HAP-1 (cell line): ENCODE measurements at places on chromosomes 16 and 17.

DNA sequence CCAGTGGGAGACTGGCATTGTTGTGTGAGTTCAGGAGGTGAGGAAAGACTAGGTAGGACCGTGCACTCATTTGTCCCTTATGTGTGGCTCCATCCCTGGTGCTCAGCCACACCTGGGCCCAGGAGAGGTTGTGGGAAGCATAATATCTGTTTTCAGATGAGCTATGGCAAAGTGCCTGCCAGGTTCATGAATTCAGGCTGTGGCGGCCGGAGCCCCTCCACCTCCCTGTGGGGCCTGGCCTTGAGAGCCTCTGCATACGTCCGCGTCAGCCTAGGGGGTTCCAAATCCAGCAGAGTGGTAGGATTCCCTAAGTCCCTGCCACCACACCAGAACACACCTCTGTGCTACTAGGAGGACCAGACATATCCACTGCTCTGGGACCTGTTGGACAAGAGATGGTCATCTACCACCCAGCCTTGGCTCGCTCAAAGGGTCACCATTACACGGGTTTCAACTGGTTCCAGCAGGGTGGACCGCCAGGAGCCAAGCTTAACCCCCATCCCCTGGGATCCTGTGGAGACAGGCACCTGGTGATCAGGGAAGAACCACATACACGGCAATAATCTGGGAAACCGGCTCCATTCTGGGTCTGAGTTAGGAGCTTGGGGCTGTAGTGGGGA, 2.0 kb downstream of the B3GNT9 start:
- no peak for DNase-seq

GRCh38 chr16:3328643-3329042, 23.3 kb downstream of the ZNF75A start:
- DNase-seq, result no peak

- DNase-seq, result no peak
These were observed 121.9 kb downstream of the DNAH3 start for GRCh38 chr16:21028728-21029127.

DNA sequence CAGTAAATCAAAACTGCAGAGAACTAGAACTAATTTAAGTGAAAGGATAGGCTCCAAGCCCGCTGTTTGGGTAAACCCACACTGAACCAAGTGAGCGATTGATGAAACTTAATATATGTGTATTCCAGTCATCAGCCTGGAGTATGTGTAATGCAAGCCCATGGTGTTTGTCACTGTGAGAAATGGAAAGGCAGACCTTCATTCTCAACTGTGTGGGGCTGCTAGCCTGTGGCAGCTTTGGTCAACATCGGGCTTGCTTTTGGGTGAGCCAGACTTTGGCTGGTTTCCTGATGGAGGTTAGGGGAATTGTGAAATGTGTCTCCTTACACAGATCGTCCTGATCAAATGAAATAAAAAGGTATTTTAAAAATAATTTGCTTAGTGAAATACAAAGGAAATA, 279.9 kb downstream of the IRX3 start:
- DNase-seq, result no peak

- no peak for DNase-seq
These were observed 45.4 kb upstream of the ARL4D start for GRCh38 chr17:43353393-43353792.

- DNase-seq, result no peak
These were observed 76.7 kb downstream of the HLF start for GRCh38 chr17:55341432-55341831.

DNA sequence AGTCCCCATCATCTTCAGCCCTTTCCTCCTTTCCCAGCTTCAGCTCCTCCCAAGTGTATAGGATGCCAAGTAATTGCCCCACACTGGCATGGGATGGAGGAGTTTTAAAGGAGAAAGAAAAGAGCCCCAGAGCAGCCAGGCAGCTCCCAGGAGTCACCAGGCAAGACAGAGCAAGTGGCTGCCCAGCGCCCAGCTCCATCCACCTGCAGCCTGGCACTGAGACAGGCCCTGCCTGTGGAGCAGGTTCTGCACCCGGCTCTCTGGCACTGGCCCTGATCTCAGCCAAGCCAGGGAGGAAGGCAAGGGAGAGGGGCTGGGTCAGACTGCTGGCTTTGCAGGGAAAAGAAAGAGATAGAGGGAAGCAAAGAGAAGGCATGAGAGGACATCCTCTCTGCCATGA, 21.7 kb downstream of the FOXN1 start:
- DNase-seq, result no peak

DNA sequence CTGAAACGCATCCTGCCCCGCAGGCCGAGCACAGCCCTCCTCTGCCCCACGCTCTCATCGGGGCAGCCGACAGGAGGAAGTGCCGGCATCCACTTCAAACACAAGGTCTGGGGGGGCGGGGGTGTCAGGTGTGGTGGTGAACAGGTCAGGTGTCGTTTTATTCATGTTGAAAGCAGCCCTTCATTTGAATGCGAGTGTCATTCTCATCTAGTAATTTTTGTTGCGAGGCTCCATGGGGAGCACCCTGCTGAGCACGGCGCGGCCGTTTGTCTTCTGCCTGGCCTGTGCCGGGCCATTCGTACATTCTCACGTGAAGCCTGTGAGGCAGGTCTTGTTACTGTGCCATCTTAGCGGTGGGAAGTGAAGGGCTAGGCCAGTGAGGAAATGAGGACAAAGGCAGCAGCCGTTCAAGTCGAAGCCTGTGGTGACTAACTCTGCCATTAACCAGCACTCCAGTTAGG, 1.9 kb downstream of the ACSF3 start:
- DNase-seq, result no peak

DNA sequence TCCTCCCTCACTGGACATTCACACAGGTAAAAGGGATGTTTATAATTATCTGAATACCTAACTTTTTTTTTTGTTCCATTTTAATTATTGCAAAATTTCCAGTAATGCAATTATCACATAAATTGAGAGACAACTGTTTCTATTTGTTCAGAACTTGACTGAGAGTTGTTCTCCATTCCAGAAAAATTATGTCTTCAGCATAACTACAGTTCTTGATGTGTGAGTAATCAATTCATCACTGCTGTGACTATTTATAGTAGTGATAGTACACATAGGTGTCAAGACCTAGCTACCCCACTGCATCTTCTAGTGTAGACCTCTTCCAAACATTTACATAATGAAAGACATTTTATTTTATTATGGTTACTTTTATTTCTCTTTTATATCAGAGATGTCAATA, 5.8 kb upstream of the TNRC6A start:
- no peak for DNase-seq

DNA sequence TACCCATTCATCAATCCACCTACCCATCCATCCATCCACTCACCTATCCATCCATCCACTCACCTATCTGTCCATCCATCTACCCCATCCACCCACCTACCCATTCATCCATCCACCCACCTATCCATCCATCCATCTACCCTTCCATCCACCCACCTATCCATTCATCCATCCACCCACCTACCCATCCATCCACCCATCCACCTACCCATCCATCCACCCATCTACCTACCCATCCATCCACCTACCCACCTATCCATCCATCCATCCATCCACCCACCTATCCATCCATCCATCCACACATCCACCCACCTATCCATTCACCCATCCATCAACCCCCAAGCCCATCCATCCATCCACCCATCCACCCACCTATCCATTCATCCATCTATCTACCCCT, 267.1 kb downstream of the MRTFB start:
- DNase-seq, result no peak

- no peak for DNase-seq
These were observed 36.7 kb upstream of the SREBF1 start for GRCh38 chr17:17873450-17873991.

DNA sequence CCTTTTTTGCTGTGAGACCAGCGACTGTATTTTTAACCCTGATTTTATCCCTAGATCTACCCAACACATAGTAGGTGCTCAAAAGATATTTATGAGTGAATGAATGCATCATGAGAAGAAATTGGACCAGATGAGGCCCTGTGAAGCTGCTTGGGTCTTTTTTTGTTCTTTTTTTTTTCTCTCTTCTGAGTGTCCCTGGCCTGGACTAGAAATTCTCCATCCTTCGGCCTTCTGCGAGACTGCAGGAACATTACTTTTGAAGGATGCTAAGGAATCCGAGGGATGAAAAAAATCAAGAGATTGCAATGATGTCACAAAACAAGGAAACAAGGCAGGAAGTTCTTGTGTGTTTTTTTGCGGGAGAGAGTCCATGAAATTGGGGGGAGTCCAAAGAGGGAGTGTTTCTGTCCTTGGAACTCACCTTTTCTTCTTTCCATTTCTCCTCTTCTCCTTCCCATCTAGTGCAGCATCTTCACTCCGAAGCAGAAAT, 560 bp upstream of the RUSF1 start:
- peak; percentile 6 for DNase-seq

- peak; percentile 20 for DNase-seq
These were observed 40.1 kb downstream of the PEMT start for GRCh38 chr17:17551361-17551760.
